ENCODE measurements at places on chromosomes 2 and 18. TPM values are rescaled to one million over a fixed set of nuclear protein-coding genes. Genes with fewer than 3 reads are reported as not detected.

GALNT13 gene
- 9.3 TPM for total RNA-seq

ATG9A gene
- 46.8 TPM for total RNA-seq

UNC50 gene
- total RNA-seq: 45.7 TPM

MYCN gene
- total RNA-seq: not detected

ERCC3 gene
- 41.2 TPM for total RNA-seq

ASPRV1 gene
- 0.20 TPM for total RNA-seq

MEP1B gene
- total RNA-seq: 0.05 TPM

CLIP4 gene
- total RNA-seq: 14.4 TPM

Measured in A549 treated with dexamethasone at 1 μM for 4 hours (cell line).